ENCODE measurements at places on chromosomes 5 and 9. TPM values are rescaled to one million over a fixed set of nuclear protein-coding genes. Genes with fewer than 3 reads are reported as not detected.

GRCh38 chr5:160293386-160293785 lies 19.0 kb downstream of the CCNJL start:
- no peak for DNase-seq
- H3K27ac ChIP-seq: no peak overlapping the region
- no peaks in the 10 kb centered on the region for H3K27me3 ChIP-seq
- no peaks in the 10 kb centered on the region for H3K4me1 ChIP-seq
- no peaks in the 10 kb centered on the region for H3K36me3 ChIP-seq

DNA sequence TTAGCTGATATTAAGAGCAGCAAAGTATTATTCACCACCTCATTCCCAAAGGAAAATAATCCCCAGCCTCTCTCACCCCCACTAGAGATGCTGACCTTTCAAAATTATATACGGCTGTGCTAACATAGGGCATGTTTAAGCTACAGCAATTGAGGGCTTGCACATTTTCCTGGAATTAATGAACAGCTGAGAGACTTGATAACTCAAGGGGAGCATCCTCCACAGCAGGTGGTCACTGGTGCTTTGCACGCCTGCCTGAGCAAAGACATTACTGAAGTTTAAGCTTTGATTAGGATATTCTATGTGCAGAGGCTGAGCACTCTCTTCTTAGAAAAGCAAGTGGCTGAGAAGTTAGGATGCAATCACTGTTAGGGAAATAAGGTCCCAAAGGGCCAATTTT lies 230.9 kb downstream of the FAM114A2 start:
- no peaks in the 10 kb centered on the region for H3K4me1 ChIP-seq
- no peaks in the 10 kb centered on the region for H3K36me3 ChIP-seq
- no peak overlapping the region for H3K27ac ChIP-seq

DNA sequence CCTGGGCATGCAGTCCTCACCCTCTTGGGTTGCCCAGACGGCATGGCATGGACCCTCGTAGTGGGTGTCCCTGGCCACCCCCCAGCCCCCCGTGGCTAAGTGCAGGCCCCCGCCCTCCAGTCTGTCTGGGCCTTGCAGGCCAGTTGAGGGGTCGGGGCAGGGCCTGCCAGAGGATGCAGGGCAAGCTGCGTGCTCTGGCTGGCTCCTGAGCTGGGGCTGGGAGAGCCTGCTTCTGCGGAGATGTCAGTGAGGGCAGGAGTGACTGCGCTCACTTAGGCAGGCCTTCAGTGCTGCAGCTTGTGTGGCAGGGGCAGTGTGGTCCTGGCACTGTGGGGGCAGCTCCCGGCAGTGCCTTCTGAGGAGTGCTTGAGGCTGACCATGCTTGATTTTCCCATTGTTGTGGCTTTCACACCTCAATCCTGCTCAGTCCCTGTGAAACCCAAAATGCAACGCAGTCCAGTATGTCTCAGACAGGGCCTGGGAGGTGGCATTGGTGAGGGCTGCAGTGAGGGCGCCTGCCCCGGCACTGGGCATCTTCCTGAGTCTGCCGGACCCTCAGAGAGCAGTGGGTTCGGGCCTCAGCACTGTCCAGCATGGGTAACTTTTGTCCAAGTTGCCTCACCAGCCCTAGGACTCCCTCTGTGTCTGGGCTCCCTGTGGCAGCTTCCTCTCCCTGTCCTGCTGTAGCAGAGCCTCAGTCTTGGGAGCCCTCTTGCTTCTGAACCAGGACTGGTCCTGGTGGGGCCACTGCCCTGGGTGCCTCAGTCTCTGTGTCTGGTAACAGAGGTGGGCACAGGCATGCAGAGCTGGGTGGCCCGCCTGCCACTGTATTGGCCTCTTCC lies 93.0 kb downstream of the PHF2 start:
- no peaks in the 10 kb centered on the region for H3K27me3 ChIP-seq
- DNase-seq: no peak
- H3K4me1 ChIP-seq: no peaks in the 10 kb centered on the region
- H3K4me3 ChIP-seq: no peak overlapping the region

DNA sequence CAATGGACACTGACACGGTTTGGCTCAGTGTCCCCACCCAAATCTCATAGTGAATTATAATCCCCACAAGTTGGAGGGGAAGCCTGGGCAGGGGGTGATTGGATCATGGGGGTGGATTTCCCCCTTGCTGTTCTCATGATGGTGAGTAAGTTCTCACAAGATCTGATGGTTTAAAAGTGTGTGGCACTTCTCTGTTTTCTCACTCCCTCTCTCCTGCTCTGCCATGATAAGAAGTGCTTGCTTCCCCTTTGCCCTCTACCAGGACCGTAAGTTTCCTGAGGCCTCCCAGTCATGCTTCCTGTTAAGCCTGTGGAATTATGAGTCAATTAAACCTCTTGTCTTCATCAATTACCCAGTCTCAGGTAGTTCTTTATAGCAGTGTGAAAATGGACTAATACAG lies 115.8 kb upstream of the KIF2A start:
- no peak overlapping the region for H3K4me3 ChIP-seq
- H3K36me3 ChIP-seq: no peaks in the 10 kb centered on the region
- H3K27me3 ChIP-seq: peaks cover 14% of the 10 kb centered on the region
- H3K27ac ChIP-seq: no peak overlapping the region
- DNase-seq: no peak
- H3K4me1 ChIP-seq: no peaks in the 10 kb centered on the region

- peaks cover 30% of the 10 kb centered on the region for H3K4me1 ChIP-seq
- H3K36me3 ChIP-seq: peaks cover 3% of the 10 kb centered on the region
- H3K4me3 ChIP-seq: peak overlapping the region; percentile 77
- peak overlapping the region; percentile 87 for H3K27ac ChIP-seq
- peak; percentile 91 for DNase-seq
These were observed 9.3 kb upstream of the GRIN1 start for GRCh38 chr9:137129456-137130175.

DNA sequence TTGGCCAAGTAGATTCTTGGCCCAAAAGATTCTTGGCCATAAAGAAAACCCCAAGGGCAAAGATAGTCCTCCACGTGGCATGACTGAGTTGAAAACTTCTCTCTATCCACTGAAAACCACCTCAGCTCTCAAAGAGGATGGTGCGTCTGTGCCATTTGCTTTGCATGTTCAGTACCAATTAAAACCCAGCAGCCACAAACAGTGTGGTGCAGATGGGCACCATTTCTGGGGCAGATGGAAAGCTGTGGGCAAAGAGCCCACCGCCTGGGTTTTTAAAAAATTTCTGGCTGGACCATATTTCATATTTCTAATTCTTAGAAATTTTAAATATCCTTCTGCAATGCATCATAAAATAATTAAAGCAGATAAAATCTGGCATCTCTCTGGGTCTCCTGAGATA lies 84.5 kb upstream of the PUM3 start:
- no peaks in the 10 kb centered on the region for H3K4me1 ChIP-seq
- no peaks in the 10 kb centered on the region for H3K36me3 ChIP-seq
- H3K27me3 ChIP-seq: peaks cover 5% of the 10 kb centered on the region
- DNase-seq: no peak

- H3K27ac ChIP-seq: no peak overlapping the region
- H3K4me1 ChIP-seq: no peaks in the 10 kb centered on the region
- no peaks in the 10 kb centered on the region for H3K36me3 ChIP-seq
- no peak overlapping the region for H3K4me3 ChIP-seq
These were observed 50.4 kb upstream of the ARAP3 start for GRCh38 chr5:141732417-141732816.

The MYOZ3 gene
- not detected for total RNA-seq

The TEX48 gene
- 0.83 TPM for total RNA-seq
